GM06990 (cell line): ENCODE measurements at places on chromosomes 1 and 21.

- no peak for DNase-seq
Measured at GRCh38 chr1:204081791-204082513, 9.0 kb downstream of the SOX13 start.

- no peak for DNase-seq
Measured at GRCh38 chr21:46069719-46070279, 28.1 kb upstream of the COL6A2 start.

DNA sequence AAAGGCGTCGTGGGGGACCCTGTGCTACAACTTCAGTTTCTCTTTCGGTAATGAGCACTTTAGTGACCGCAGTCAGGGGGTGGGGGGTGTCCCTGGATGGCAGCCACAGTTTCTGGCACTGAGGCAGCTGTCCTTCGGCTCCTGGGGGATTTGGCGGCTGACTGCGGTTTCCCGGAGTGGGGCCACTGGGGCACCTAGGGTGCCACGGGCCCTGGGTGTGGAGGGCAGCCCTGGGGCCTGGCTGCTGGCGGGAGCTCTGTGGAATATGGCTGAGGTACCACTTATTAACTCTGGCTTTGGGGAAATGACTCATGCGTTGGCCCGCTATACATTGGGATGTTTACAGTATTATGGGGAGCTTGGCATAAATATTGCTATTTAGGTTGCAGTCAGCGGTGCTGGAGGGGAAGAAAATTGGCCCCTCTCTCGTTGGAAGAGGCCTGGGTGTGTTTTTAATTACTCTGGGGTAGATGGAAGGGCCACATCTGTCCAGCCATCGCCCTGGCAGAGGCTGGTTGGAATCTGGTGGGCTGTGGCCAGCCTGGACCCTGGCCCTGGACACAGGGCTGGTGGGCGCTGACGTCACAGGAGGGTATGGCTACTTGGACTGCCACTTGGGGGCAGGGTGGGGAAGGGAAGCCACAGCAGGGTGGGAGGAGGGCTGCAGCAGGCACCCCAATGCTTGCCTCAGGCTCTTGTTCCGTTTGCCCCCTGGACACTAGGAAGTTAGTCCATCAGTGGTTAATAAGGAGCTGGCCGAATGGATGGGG is 2.0 kb downstream of the EPHB2 start:
- peak; percentile 39 for DNase-seq

GRCh38 chr21:35363458-35363857 is 314.4 kb upstream of the RUNX1 start:
- DNase-seq, result no peak

DNA sequence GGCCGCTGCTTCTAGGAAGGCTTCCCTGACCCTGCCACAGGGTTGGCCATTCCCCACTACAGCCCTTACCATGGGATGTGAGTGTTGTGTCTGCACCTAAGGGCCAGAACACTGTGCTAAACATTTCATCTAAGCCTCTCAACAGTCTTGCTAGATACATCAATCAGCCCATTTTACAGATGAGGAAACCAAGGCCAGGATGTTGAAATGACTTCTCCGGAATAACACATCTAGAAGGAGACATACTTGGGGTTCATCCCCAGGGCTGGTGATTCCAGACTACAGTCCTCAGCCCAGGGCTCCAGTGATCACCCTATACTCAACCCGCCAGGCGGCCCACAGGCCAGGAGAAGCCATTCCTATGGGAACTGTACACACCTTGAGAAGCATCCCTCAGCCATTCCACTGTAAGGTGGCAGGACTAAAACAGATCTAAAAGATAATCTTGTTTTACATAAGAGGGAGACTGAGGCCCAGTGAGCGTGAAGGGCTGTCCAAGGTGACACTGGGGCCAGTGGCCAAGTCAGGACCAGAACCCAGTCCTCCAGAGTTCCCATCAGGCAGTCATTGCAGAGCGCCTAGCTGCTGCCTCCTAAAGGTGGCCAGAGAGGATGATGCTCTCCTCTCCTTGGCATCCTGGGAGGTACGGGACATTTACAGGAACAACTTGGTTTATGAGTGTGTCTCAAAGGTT is 119.5 kb downstream of the GLIS1 start:
- no peak for DNase-seq

DNA sequence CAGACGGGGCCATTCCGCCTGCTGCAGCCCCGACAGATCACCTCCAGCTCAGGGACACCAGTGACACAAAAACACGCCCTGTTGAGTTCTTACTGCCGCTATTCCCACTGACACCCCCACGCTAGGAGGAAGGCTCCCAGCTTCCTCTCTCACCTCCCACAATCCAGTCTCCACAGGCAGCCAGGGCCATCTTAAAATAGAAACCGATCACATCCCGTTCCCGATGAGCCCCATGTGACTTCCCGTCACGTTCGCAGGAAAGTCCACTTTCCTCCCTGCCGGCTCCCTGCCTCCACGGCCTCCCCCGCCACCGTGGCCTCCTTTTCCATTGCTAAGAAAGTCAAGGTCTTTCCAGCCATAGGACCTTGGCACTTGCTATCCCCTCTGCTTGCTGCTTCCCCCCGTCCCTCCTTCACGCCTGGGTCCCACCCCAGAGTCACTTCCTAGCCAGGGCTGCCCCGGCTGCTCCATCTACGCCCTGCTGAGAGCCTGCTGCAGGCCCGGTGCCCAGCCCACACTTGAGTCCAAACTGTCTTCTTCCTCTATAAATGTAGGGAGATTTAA is 24.0 kb upstream of the DDOST start:
- DNase-seq, result no peak

DNA sequence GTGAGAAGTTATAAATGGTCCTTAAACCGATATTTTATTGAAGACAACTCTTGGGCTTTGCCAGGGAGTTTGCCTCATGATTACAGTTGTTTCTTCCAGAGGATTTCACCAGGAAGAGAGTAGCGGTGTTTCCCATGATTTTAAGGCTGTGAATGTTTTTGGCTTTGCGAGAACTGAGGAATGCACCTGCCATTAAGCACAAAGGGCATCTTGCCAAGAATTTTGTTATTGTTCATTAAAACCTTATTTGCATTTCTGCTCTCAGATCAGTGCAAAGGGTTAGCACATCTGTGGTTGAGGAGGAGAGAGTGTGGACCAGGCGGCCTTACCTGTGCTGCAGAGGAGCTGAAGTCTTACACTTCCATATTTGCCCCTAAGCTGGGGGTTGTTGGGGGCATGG is 13.8 kb downstream of the CNIH3 start:
- no peak for DNase-seq

- DNase-seq, result no peak
Measured at GRCh38 chr1:68225781-68226180, 6.5 kb downstream of the WLS start.

DNA sequence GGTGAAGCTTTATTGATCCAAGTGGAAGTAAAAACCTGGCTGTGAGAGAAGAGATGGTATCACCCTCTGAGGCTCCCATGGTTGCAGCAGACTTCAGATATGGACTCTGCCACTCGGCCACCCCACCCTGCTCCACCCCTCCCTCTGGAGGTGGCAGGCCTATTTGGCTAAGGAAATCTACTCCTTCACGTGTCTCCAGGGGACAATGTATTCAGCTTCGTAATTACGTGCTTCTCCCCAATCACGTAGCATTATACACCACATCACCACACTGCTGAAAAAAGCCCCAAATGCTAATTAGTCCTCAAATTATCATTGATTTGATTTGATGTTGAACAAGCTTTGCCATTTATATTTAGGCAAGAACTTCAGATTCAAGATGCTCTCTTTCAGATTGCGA is 220.7 kb downstream of the OMA1 start:
- DNase-seq, result no peak

- no peak for DNase-seq
Measured at GRCh38 chr1:183263886-183264602, 78.0 kb downstream of the LAMC2 start.

GRCh38 chr21:27476696-27477095 is 509.8 kb upstream of the ADAMTS5 start:
- DNase-seq, result no peak

- no peak for DNase-seq
Measured at GRCh38 chr1:178294654-178295053, 200.8 kb downstream of the RASAL2 start.

DNA sequence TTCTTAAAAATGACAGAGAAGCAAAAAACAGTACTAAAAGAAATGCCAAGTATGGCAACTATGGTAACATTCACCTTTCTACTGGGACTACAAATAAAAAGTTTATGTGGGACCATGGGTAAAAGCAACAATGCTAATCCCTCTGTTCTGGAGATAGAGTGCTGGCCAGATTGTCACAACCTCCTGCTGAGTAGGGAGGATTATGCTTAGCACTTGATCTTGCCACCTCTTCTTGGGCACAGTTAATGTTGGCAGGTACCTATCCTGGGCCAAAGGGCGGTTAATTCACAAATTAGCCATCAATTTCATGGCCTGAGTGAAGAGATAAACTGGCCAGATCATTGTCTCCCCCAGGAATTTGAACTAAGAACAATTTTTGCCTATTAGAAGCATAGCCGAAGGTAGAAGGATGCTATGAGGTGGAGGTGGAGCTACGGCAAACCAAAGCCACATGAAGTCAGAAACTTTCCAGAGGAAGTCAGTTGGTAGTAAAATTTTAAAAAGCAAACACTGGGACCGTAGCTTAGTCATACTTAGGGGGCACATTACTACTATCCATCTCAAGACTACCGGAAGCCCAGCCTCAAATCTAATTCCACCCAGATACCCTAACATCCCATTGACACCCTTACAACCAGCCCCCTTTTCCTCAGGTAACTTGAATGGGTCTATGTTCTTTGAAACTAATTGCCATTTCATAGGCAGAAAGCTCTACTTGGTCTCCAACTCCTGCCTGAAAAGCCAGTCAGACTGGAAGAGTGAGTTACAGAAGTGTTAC is 2.7 kb downstream of the SCYL3 start:
- DNase-seq, result no peak

DNA sequence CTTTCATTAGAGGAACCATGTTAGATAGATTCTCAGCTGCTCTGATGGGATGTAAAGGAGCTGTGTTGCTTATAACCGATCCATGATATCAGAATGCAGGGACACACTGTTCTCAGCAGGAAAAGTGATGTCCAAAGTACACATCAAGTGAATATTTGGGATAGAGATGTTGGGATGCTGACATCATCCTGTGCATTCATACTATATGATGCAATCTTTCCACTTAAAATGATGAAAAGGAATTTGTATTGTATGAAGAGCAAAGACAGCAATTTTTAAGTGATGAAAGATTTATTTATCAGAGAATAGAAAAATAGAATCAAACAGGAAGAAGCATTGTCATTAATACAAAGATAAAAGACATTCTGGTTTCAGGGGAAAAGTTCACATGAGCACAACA is 110.1 kb downstream of the ERG start:
- no peak for DNase-seq

GRCh38 chr1:177385760-177386698 is 215.3 kb downstream of the BRINP2 start:
- peak; percentile 4 for DNase-seq

GRCh38 chr1:34754964-34755637 is at the start of gene GJB5:
Gene GJB5 (plus strand): TSS chr1:34755047. CDS start chr1:34757331, 2,284 bp downstream.
- DNase-seq, result no peak

DNA sequence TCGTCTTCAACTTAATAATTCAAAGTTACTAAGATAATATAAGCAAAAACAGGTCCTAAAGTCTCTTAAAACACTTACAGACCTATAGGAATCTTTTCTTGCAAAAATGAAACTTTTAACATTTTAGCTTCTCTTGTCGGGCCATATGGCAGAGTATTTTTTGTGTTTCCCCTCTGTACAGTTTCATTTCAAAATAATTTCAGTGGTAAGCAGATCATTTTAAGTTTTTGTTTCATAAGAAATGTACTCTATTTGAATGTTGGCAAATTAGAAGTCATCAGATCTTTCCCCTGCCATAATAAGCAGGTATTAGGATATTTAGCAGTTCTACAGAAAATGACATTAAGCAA is 37.9 kb downstream of the RGL1 start:
- DNase-seq, result no peak

DNA sequence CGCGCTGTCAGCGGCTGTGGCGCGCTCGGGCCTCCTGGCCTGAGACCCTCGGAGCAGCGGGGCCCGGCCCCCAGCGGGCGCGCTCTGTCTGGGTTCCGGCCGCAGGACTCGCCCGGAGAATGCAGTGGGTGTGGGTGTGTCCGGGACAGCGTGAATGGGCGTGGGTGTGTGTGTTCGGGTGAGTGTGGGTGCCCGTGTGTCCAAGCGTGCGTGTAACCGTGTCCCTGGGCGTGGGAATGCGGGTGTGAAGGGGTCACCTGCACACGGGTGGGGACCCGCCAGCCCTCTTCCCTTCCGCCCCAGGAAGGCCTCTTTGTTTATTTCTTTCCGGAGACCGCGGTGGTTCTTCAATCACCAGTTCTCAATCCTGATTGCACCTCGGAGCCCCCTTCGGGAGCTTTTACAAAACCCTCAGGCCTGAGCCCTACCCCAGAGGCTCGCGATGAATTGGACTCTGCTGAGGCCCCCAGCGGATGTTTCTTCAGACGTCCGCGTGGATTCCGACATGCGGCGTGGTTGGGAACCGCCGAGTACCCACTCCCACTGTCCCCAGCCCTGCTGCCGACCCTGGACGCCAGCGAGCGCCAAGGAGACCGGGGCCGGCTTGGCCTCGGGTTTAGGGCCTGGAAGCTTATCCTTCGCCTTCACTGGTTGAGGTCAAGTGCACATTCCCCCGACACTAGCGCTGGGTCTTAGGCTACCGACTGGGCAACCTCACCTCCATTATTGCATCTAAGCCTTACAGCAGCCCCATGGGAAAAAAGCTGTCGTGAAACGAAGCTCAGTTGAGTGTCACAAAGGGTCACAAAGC is 19.3 kb downstream of the SERTAD4 start:
- DNase-seq, result no peak

- DNase-seq, result no peak
Measured at GRCh38 chr1:74426208-74426937, 86.0 kb downstream of the LRRC53 start.

DNA sequence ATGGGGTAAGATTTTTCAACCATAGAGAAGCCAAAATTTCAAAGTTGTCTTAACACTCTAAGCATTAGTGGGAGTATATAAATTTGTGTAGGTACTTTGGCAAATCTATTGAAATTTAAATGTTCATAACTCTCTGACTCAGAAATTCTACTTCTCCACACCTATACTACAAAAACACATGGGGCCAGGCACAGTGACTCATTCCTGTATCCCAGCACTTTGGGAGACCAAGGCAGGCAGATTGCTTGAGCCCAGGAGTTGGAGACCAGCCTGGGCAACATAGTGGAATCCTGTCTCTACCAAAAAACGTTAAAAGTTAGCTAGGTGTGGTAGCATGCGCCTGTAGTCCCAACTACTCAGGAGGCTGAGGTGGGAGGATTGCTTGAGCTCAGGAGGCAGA is 41.3 kb upstream of the RAVER2 start:
- no peak for DNase-seq
